ENCODE measurements at places on chromosomes 2 and 18. TPM values are rescaled to one million over a fixed set of nuclear protein-coding genes. Genes with fewer than 3 reads are reported as not detected.

The COL4A4 gene
- 0.02 TPM for total RNA-seq

The PPP1R7 gene
- 90.6 TPM for total RNA-seq

GRCh38 chr18:56009411-56009810 lies 421.4 kb upstream of the TCF4 start:
- peak; percentile 49 for DNase-seq

GRCh38 chr2:157777427-157777826 lies 98.7 kb downstream of the ACVR1 start:
- peak; percentile 57 for DNase-seq

GRCh38 chr2:237407700-237408099 lies 6.3 kb downstream of the COL6A3 start:
- no peak for DNase-seq

- DNase-seq = peak; percentile 51
Measured at GRCh38 chr18:50819728-50820378, at the start of gene MRO. TSS of gene MRO (minus strand) at chr18:50820016. CDS start at chr18:50809400, 10,616 bp downstream.

The RPRM gene
- not detected for total RNA-seq

DNA sequence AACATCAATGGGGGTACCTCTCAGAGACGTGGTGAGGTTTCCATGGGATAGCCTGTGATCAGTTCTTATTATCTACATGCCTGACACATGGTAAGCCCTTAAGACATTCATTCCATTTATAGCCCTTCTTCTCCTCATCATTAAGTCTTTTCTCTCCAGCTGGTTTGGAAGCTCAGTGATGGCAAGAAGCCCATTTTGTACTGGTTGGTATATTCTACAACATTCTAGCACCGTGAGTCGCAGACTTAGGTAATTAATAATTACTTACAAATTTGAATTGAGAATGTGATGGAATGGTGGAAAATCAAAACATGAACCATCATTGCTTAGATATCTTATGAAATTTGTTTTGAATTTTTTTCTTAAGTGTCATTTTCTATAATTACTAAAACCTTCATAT lies 472.6 kb downstream of the DLGAP1 start:
- DNase-seq = peak; percentile 23

The KCNIP3 gene
- 2.4 TPM for total RNA-seq

DNA sequence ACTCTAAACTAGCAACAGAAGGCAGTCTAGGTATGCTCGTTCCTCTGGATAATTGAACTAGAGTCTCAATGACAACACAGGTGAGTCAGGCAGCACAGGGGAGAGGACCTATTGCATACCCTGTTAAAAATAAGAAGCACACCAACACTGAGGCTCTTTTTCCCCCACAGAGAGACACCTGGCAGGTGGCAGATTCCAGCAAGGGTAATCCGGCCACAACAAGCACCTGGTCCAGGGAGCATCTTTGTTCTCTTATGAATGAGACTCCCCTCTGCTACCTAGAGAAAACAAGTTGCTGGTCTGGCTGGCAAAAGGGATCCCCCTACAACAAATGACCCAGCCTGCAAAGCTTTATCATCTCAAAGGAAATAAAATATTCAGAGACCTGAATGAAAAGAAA lies 508.9 kb upstream of the POU3F3 start:
- no peak for DNase-seq

- DNase-seq = peak; percentile 80
Measured at GRCh38 chr2:173326806-173327205, 27.9 kb upstream of the CDCA7 start.

DNA sequence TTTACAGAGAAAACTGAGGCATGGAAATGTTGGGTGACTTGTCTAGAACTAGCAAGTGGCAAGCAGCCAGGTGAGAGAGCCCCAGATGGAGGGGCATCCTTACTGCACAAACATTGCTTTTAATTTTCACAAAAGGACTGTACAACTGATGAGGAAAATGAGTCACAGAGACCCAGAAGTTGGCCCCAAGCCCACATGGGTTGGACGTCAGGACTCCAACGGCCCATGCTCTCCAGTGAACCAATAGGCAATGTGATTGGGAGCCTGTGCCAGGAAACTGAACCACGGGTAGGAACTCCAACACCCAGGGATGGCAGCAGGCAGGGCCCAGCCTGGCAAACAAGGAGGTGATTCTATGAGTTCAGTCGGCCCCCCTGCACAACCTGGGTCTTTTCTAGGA lies 50.8 kb downstream of the PID1 start:
- DNase-seq = no peak

The METAP1D gene
- 3.5 TPM for total RNA-seq

GRCh38 chr2:150832686-150833085 lies 345.2 kb upstream of the RND3 start:
- peak; percentile 18 for DNase-seq

The GLI2 gene
- total RNA-seq = 44.6 TPM

- DNase-seq = peak; percentile 17
Measured at GRCh38 chr2:211085056-211085680, 528.8 kb downstream of the CPS1 start.

The RGPD3 gene
- total RNA-seq = 0.05 TPM

The GNAL gene
- 0.20 TPM for total RNA-seq

DNA sequence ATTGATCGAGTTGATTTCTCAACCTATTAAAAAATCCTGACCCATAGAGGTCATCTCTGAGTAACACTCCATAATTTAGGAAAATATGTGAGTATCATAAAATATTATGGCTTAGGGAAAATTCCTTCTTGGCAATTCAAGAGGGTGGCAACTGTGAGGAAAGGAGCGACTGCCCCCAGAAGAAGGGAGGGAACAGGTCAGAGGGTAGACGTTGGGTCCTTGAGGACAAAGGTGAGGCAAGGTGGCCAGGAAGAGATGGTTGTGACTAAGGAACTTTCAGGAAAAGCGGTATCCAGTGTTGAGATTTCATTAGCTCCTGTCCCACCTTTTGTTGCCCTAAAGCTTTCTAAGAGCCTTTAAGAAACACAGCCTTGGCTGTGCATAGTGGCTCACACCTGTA lies 10.5 kb upstream of the AGAP1 start:
- no peak for DNase-seq

GRCh38 chr18:48777744-48778116 lies 173.0 kb downstream of the SMAD7 start:
- DNase-seq = no peak

GRCh38 chr2:109258905-109259540 lies 130.0 kb downstream of the SH3RF3 start:
- DNase-seq = no peak

DNA sequence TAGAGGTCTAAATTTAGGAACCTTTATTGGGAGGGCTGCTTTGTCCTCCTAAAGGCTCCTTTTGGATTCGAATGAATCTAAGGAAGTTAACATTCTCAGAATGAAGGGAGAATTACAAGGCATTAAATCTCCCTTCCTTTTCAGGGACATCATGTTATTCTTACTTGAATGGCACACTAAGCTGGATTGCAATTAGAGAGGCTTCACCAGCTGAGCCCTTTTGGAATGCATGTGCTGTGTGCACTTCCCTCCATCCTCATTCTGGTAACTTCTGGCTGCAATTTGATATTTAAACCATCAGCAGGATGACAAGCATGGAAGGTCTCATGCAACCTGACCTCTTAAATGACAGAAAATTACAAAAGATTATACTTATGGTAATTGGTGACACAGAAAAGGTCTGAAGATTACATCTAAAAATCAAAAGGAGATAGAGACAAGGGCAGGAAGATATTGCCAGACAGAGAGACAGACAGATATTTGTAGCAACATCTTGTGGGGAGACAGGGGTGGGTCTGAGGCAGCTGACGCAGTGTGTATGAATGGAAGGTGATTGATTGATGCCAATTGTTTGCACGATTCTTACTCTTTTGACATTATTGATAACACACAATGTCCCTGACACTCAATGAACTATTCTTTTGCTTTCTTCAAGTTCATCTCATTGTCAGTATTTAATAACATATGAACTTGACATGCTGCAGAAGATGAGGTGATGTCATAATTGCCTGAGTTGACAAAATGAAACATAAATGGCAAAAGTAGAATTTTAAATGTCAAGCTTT lies 570.8 kb upstream of the GYPC start:
- no peak for DNase-seq

The GAD1 gene
- not detected for total RNA-seq

DNA sequence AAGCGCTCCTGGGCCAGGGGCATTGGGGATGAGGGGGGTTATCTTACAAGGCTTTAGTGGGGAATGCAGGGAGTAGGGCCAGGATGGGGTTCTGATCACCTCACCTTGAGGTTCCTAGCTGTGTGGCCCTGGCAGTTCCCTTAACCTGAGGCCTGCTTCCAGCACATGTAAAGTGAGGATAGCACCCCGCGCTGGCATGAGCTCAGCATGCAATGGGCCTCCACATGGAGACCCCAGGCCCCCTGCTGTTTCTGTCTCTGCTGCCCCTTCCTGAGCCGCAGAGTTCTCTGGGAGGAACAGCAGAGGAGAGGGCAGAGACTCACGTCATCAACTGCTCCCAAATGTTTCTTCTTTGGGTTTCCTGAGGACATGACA lies 8.6 kb upstream of the TEX51 start:
- DNase-seq = no peak

- DNase-seq = no peak
Measured at GRCh38 chr2:209565896-209566582, 142.2 kb downstream of the MAP2 start.

DNA sequence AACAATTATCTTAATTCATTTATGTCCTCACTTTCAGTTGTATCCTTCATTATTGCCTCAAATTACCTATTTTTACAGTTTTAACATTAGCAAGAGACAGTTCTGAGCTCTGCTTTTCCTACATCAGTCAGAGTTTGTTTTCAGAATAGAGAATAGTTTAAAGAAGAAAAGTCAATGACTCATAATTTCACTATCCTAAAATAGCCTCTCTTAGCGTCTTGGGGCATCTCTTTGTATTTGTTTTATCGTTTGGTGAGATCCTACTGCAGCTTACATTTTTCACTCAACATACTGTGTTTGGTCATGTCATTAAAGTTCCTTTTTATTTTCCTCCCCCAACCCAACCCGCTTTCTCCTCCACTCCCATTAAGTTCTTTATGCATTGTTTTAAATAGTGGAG lies 3.8 kb downstream of the SEC11C start:
- DNase-seq = peak; percentile 32

DNA sequence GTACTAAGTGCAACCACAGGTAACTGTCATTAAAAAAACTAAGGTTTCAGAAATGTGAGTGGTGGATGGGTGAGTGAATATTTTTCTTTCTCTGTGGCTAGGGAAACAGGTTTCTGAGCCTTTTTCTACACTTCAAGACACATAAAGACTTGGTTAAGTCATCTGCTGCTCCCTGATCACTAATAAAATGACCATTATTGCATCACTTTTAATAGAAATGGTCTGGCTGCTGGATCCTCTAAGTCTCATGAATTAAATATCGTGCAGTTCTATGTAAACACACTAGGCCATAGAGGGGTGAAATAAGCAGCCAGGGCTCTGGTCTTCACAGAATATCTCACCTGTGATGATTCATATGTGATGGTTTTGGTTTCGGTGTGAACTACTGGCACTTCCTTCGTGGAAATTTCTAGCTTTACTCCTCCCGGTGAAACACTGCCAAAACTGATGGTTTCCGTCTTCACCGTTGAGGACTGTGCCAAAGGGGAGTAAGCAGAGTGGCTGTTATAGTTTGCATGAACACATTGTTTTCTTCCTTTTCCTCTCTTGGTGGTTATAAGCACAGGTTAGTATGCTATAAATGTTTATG lies 100.4 kb upstream of the ZBTB14 start:
- no peak for DNase-seq

DNA sequence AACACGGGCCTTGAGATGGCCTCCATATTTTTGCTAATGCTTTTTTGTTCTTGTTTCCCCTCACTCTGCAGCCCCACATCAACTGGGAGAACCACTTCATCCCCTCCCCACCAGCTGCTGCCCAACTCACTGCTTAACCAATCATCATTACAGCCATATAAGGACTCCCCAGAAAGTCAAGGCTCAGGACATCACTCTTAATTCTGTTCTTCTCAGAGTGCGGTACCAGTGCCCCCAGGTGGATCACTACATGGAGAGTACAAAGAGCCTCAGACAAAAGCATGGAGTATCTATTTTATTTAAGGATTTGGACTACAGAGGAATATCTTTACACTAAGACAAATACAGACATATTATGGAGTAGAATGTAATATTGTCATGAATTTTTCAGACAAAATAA lies 340.6 kb downstream of the PAX3 start:
- DNase-seq = no peak

DNA sequence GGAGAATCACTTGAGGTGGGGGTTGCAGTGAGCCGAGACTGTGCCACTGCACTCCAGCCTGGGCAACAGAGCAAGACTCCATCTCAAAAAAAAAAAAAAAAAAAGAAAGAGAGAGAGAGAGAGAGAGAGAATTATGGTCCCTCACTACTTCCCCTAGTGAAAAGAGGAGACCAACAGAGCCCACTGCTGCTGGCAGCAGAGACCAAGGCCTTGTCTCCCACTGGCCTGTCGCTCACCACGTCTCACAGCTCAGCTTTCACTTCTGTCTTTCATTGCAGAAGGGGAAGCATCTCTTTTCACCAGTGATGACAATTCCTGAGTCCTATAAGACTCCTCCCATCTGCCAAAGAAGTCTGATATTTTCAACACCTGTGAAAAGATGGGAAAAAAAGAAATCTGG lies 81.3 kb downstream of the CLHC1 start:
- no peak for DNase-seq

GRCh38 chr2:156129227-156129626 lies 203.3 kb downstream of the NR4A2 start:
- no peak for DNase-seq

GRCh38 chr2:172153757-172154156 lies 51.1 kb upstream of the DLX2 start:
- no peak for DNase-seq

The AFG3L2 gene
- 35.3 TPM for total RNA-seq

The SERPINB3 gene
- not detected for total RNA-seq

GRCh38 chr2:18762667-18763066 lies 173.3 kb upstream of the NT5C1B start:
- DNase-seq = peak; percentile 12

DNA sequence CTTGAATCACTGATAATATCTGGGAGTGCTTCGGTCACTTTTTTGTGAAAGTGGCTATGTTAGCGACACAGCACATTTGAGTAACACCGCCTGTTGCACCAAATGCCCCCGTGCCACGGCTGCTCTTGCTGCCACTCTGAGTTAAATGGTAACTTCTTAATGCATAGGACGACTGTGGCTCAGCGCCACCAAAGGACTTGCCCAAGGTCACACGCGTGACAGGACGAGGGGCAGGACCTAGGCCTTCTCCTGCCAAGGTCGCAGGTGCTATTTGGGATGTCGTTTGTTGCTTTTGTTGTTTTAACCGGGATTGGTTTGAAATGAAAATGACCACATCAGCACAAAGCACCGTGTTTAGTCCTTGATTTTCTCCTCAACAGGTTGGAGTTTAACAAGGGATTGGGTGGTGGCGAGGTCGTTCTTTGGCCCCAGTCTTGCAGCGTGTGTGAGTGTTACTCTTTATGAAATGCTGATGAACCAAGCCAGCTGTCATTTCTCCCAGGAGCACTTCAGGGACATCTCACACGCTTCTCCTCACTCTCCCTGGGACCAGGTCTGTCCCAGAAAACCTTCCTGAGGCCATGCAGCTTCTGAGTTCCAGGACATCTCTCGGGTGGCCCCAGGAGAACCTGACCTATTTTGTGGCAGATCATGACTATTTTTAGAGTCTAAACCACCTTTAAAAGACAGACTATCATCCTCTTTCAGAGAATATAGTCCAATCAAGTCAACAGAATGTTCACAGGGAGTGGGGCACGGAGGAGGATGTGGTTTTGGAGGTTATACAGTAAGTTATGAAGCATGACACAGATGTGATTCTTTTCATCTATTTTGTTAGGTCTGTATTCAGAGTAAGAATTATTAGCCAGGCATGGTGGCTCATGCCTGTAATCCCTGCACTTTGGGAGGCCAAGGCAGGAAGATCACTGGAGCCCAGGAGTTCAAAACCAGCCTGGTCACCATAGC lies 49.9 kb downstream of the MTCL1 start:
- DNase-seq = peak; percentile 76

GRCh38 chr18:3554811-3555427 lies 104.9 kb downstream of the TGIF1 start:
- DNase-seq = no peak
